Right atrium auricular region (tissue), 2 donors: ENCODE measurements at places on chromosomes 1 and 21. TPM values are rescaled to one million over a fixed set of nuclear protein-coding genes. Genes with fewer than 3 reads are reported as not detected.

- DNase-seq = no peak
Observed at GRCh38 chr1:155117610-155118009, 10.1 kb upstream of the EFNA1 start.

Gene MPZ
- 5.1 TPM for total RNA-seq

Gene S100A7
- total RNA-seq = not detected

Gene CFAP74
- total RNA-seq = not detected
